Stimulated activated CD4-positive, alpha-beta T cell treated with anti-CD3 and anti-CD28 coated beads, Interleukin-12 subunit alpha, Interleukin-12 subunit beta, amount 100 ng/mL, for 24 hours (primary cell): ENCODE measurements at places on chromosomes 2 and 18.

GRCh38 chr2:176147210-176147799 lies 4.0 kb upstream of the HOXD4 start:
- DNase-seq, result no peak

DNA sequence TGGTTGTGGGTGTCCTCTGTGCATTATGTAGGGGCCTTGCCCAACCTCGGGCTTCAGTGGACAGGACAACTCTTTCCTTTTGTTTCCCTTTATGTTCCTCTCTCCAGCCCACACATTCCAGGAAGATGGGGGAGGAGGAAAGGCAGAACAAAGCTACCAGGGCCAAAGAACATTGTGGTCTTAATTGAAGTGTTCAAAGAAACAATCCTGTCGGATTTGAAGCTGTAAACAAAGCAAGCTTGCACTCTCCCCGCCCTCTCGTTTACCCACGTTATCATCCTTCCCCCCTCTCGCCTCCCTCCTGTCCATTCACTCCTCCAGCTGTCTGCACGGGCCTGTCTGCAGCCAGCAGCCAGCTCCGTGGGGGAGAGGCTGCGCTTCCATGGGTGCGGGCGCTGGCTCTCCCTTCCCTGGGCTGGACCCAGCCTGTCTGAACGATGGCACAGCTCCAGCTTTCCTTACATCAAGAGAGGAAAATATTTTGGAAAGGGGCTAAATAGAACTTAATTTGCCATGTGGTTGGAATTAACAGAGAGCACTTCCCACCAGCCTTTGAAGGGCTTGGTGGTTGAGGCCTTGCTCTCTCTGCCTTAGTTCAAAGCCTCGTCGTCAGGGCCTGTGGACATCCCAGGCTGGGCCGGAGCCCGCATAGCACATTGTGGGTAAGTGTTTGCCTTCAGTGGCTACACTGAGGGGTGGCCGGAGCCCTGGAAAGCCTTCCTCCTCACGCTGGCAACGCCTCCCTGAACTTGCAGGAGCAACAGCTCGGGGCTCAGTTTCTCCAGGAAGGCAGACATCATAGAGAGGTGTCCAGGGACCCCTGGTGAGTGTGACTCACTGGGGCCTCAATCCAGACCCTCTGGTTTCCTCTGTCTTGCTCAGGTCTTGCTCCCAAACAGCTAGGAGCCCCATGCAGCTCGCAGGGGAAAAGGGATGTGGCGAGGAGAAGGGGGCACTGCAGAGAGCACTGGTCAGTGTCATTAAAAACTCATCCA lies 60.6 kb upstream of the HS6ST1 start:
- no peak for DNase-seq

- DNase-seq, result no peak
These were observed 98.0 kb downstream of the PTGR3 start for GRCh38 chr18:75110846-75111415.

DNA sequence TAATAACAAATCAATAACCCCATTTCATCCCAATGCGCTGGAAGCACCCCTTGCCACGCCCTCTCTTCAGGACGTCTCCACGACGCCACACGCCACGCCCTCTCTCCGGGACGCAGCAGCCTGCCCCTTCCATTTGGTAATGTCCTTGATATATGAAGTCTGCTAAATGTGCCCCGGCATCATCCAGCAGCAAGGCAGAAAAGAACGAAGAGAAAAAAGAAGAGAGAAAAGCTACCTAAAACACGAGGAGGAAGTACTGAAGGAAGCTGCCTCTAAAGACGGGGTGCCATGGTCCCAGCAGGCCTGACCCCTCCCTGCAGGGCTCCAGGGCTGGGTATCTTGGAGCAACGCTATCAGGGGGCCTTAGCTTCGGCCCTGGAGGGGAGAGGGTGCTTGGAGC lies 41.8 kb downstream of the CNGA3 start:
- no peak for DNase-seq

DNA sequence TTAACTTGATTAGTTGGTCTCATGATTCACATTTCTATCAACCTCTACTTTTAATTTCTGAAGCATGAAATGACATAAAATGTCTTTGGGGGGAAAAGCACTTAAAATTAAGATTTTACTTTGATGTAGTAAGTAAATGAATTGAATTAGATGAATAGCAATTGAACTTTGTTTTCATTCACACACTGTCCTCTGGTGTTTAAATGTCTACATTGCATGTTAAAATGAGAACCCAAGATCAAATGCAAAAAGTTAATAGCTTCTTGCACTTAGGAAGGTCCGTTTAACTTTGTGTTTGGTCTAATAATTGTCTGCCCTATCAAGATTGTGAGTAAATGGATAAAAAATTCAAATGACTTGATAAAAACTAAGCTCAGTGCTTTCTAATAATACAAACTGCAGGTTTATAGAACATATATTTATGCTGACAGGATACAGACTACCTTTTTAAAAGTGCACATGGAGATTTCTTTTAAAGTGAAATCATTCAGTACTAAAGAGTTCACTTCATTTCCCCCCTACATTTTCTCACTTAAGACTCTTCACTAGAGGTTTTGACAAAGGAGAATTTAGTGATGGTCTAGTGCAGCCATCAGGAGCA lies 156.2 kb upstream of the NABP1 start:
- no peak for DNase-seq

DNA sequence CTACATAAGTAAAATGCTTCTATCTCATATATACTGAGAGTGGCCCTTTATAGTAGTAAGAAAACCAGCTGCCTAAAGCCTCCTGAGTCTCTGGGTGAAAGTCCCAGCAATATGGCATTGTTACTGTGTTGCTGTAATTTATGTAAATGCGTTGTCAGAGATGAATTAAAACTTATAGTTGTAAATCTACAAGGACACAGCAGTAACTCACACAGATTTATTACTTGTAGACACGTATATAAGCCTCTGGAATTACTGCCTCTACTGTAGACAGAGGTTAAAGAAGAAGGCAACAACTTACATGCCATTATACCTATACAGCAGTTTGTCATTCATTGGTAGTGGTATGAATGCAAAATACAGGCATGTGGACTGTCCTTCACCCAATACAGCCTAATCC lies 169.1 kb upstream of the BOD1L2 start:
- no peak for DNase-seq

DNA sequence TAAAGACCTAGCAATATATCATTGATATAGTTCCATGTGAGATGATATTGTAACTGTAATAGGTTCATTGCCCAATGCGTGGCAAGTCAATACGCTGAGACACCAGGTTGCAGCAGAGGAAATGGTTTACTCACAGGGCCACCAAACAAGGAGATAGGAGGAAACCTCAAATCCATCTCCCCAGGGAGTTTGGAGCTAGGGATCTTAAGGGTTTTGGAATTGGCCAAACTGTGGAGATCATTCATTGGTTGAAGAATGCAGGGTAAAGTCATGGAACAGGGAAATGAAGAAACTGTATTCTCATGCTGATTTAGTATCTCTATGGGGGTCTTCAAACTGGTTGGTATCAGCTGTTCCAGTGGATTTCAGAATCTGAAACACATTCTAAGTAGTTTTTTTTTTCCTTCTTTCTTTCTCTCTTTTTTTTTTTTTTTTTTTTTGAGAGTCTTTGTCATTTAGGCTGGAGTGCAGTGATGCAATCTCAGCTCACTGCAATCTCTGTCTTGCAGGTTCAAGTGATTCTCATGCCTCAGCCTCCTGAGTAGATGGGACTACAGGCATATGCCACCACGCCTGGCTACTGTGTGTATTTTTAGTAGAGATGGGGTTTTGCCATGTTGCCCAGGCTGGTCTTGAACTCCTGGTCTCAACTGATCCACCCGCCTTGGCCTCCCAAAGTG lies 30.7 kb upstream of the PPM1B start:
- no peak for DNase-seq

DNA sequence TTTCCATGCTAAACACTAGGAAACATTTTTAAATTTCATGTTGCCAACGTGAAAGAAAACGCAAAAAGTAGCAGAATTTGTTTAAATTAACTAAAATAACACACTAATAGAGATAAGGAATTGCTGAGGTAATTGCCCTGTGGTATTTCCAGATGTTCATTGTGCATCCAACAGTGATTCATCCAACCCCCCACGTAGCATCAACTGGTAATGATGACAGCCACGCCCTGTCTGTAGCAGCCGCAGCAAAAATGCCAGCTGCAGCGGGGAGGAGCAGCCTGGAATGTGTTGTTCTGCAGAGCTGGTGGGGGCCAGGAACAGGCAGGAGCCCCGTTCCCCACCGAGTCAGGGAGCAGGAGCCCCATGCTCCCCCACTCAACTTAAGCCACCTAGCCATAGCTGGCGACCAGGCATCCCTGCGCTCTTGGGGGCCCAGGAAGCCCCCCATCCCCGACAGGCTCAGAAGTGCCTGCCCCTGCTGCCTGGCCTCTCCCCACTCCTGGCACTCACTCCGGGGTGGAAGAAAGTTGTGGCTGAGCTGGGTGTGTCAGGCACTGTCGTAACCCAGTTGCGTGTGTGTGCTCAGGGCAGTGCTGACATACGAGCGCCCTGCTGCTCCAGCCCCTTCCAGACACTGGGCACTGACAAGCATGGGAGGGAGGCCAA lies 695.1 kb upstream of the ACVR2A start:
- no peak for DNase-seq

DNA sequence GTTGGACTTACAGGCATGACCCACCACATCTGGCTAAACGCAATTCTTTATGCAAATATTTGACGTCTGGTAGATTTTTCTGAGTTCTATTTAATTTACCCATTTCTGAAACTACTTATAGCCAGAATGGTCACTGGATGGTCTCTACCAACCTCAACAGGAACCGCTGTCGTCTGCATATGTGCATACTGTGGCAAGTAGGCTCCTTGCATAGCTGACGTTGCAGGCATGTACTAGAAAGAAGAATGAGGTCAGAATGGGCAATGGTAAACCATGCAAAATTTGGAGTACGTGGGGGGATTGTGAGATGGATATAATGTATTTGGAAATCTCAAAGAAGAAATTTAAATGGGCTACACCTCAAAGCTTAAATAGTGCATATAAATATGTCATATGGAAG lies 77.1 kb upstream of the ITGB6 start:
- no peak for DNase-seq

- no peak for DNase-seq
These were observed 8.5 kb downstream of the SP9 start for GRCh38 chr2:174343343-174343622.

DNA sequence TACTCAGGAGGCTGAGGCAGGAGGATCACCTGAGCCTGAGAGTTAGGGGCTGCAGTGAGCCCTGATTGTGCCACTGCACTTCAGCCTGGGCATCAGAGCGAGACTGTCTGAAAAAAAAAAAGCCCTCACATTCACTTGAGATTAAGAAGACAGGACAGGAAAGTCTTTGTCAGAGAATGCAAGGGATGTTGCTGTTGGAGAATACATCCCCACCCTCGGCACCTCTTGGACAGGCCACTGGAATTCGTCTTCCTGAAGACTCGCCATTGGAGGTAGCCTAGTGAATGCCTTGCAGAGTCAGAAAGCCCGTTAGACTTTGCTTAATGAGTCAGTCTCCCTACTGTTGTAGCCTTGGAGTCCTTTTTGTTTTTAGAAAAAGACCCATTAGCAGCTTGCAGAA lies 205.6 kb downstream of the FAM210A start:
- no peak for DNase-seq

GRCh38 chr2:126750506-126750905 lies 94.5 kb downstream of the GYPC start:
- no peak for DNase-seq

DNA sequence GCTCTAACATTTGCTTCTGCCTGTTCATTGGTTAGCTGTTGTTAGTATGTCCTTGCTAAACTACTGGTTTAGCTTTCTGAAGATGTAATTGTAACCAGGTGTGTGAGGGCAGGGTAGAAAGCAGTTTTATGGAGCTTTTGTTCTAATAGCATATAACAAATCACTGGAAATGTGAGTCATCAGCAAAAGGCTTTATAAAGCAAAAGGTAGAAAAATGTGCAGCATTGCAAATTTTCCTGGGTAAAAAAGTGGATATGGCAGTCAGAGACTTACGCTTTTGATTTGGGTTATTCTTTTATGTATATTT lies 85.3 kb downstream of the ZNF407 start:
- no peak for DNase-seq

- no peak for DNase-seq
These were observed 191.0 kb downstream of the GRB14 start for GRCh38 chr2:164430166-164430783.

- no peak for DNase-seq
These were observed 75.8 kb downstream of the DGKD start for GRCh38 chr2:233430081-233430480.

- no peak for DNase-seq
These were observed 36.1 kb upstream of the NDUFV2 start for GRCh38 chr18:9066358-9066757.

- DNase-seq, result no peak
These were observed 14.2 kb downstream of the NIFK start for GRCh38 chr2:121722479-121722878.

DNA sequence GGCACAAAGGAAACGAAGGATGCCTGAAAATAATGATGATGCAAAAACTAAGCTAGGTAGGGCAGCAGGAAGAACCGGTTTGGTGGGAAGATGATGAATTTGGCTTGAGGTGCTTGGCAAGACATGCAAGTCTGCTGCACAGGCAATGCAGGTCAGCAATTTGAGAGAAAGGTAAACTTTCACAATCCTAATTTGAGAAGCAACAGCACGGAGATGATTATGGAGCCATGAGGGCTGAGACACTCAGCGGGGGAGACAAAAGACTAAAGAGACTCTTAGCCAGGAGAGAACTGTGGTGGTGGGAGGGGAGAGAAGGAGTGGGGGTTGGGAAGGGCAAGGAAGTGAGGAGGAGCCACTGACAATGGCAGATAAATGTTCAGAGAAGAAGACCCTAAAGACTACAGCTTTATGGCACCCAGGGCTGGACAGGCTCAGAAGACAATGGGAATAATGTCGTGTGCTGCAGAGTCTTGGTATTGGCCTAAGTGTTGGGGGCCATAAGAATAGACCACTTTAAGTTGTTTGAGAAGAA lies 19.4 kb upstream of the RNF149 start:
- no peak for DNase-seq

DNA sequence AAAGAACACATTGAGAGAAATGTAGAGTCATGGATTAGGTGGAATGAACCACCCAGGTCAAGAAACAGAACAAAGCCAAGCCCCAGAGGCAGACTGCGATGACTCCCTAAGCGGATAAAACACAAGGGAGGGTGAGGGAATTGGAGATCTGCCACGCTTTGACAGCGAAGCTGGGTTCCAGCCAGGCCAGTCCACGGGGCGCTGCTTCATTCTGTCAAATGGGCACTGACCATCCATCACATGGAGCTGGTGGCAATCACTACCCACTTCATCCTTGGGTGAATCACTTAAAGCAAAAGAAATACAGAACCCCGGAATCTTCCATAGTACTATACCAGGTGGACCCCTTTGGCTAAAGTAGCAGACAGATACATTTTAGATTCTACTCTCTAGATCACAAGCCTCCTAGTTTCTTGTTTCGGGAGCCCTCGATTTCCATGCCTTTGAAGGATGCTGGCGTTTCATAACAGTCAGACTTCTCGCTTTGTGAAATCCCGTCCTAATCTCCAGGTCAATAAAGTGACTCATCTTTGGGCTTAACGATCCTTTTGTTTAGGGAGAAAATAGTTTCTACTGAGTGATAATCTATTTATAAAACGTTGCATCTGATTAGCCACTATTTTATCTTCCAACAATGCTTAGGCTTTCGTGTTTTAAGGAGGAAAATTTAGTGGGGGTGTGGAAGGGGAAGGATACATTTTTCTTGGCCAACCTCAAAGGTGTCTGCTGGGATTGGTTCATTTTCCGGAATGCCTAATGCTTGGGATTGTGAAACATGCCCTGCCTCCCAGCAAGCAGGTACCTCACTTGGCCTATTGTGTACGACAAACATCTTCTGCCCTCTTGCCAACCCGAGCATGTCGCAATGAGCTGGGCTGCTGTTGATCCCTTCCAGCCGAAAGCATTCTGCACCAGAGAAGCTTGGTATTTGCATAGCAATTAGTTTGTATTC lies 44.1 kb upstream of the HDAC4 start:
- DNase-seq, result no peak

GRCh38 chr2:52336951-52337350 lies 1305.0 kb upstream of the NRXN1 start:
- DNase-seq, result no peak
